Right renal pelvis (tissue), 4 donors: ENCODE measurements at places on chromosomes 7 and 10.

DNA sequence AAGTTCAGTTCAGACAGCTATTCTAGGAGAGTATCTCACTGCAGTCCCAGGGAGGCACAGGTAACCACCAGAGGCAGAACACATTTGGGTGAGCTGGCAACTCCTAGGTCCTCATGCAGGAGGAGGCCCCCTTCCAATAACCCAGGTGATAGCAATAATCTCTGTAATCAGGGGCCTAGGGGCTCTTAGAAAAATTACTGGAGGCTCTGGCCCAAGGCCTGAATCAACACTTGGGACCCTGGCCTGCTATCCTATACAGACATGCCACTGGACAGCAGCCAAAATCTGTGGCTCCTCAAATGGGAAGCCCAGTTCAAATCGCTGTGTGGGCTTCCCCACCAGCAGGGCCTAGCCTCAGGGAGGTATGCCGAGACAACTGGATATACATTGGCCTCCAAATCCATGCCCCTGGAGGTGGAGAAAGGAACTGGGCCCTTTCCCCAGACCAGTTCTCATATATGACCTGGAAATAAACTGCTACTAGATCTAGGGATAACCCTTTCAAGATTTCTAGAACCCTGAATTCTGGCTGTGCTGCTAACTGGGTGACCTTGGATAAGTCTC lies 1.6 kb downstream of the AVPI1 start:
- no peak for DNase-seq

GRCh38 chr7:155774947-155775346 lies 37.3 kb downstream of the SHH start:
- DNase-seq, result no peak

DNA sequence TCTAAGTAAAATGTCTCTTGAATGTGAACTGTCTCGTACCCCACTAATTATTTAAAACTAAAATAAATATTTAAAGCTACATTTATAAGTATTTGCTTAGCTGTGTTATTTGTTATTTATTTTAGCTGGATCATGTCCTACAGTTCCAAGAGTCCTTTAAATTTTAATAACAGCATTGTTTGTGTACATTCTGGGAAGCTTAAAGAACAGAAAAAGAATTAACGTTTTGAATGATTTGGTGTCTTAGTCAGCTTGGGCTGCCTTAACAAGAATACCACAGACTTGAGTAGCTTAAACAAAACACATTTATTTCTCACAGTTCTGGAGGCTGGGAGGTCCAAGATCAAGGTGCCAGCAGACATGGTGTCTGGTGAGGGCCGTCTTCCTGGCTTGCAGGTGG lies 107.4 kb downstream of the ITIH5 start:
- DNase-seq, result no peak

GRCh38 chr10:61097026-61097425 lies 153.0 kb upstream of the RHOBTB1 start:
- DNase-seq, result no peak

DNA sequence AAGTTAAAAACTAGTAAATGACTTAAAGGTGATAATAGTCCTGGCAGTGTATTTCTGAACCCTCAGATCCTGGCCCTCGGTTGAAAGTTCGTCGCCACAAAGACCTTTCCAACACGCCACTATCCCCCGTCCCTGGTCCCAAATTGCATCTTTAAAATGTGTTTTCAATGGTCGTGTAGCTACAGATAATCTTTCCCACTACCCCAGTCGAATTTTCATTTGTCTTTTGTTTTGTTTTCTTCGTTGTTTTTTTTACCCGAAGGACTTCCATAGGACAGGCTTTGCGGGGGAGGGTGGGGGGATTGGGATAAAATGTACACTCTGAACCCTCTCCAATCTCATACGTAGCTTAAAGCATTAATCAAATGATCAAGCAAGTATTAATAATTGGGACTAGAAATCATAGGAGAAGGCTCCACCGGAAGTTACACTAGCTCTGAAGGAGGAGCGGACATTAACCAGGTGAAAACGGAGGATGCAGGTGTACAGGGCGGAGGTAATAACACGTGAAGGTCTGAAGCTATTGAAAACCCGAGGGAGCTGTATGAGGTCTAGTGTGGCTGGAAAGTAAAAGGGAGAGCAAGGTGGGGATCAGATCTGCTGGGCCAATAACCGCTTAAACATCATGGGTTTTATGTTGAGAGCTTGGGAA lies 32.8 kb upstream of the PHF14 start:
- DNase-seq, result no peak

DNA sequence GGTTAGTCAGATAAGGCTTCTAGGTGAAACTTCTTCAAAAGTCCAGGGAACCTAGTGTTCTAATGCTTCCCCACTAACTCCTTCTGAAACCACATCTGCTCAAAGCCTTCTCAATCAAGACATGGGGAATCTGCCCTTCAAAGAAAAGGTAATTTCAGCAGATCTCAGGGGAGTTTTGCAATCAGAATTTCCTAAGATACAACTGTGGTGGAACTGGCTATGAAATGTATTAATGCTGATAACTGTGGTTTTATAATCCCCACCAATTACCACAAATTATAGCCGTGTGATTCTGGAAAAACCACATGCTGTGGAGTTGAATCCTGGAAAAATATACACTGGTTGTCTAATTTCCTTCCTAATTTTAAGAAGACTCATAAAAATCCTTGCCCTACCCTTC lies 233.8 kb downstream of the SORCS1 start:
- no peak for DNase-seq

- no peak for DNase-seq
Observed at GRCh38 chr10:62590306-62590705, 214.2 kb upstream of the ADO start.

DNA sequence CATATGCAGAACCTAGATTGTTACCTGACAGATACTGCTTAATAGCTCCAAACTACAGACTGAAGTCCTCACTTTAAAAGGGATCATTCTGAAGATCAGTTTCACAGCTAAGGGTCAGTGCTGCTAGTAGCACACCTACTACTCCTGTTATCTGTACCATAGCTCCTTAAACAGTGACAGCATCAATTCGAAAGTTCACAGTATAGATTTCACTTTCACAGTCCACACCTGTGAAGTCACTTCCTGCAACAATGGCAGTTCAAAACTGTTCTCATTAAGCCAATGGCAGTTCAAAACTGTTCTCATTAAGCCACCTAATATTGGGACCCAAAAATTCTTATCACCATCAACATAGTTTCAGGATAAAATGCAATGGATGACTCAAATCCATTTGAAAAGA lies 10.7 kb upstream of the FHIP2A start:
- DNase-seq, result no peak

GRCh38 chr10:79928028-79928583 lies 20.8 kb downstream of the SFTPD start:
- DNase-seq, result no peak

GRCh38 chr7:47588704-47589225 lies 6.9 kb upstream of the TNS3 start:
- DNase-seq, result no peak

GRCh38 chr10:60155099-60155877 lies 234.4 kb downstream of the ANK3 start:
- DNase-seq, result no peak

GRCh38 chr10:73910401-73910763 lies 550 bp upstream of the PLAU start:
- no peak for DNase-seq
